ENCODE measurements at places on chromosomes 1 and 21.

GRCh38 chr1:96361961-96362360, 359.6 kb upstream of the PTBP2 start:
- no peak for DNase-seq

GRCh38 chr21:42088658-42089057, 17.5 kb downstream of the UMODL1 start:
- DNase-seq = no peak

- DNase-seq = no peak
Measured at GRCh38 chr1:233109096-233109495, 158.7 kb downstream of the NTPCR start.

DNA sequence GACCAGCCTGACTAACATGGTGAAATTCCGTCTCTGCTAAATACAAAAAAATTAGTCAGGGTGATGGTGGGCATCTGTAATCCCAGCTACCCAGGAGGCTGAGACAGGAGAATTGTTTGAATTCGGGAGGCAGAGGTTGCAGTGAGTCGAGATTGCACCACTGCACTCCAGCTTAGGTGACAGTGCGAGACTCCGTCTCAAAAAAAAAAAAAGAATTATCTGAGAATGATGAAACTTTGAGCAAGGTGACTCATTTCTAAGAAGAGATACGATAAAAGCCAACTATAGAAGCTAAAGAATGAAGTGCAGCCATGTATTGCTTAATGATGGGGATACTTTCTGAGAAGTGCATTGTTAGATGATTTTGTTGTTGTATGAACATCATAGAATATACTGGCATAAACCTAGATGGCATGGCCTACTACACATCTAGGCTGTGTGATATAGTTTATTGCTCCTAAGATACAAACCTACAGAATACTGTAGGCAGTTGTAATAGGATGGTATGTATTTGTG, 64.7 kb downstream of the SNRPE start:
- DNase-seq = no peak

DNA sequence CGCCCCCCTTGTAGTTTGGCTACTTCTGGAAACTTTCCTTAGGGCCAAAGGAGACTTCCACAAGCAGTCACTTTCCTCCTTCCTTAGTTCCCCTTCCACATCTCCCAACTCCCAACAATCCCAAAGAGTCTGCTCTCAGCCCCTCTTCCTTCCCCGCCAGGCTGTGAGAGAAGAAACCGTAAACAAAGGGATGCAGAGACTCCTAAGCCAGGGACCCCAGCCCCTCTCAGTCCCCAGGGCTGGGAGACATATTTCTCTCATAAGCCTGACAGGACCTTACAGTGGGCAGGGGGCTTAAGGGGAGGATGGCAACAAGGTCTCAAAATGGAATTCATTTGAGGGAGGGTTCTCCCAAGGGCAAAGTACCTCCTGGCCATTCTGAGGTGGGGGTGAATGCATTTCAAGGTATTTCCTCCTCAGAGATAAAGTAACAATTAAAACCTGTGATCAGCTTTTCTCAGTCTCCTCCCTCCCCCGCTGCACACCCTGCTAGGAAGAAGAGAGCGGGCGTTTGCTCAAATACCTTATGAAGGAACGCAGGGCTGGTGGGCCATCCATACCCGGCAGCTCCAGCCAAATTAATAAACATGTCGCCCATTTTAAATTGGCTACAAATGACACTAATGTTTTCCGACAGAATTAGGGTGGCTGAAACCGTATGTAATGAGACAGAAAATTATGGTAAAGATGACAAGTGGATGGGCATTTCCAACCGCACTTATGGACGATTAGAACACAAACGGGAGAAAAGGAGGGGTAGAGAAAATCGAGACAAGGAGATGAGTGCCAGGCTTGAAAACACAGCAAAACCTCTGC, 4.0 kb downstream of the BARHL2 start:
- no peak for DNase-seq

GRCh38 chr1:53957194-53957818, 11.2 kb downstream of the LRRC42 start:
- no peak for DNase-seq

- DNase-seq = no peak
Measured at GRCh38 chr1:240998441-240999015, 358.5 kb downstream of the RGS7 start.

GRCh38 chr1:248793592-248793991, 32.1 kb downstream of the SH3BP5L start:
- no peak for DNase-seq

DNA sequence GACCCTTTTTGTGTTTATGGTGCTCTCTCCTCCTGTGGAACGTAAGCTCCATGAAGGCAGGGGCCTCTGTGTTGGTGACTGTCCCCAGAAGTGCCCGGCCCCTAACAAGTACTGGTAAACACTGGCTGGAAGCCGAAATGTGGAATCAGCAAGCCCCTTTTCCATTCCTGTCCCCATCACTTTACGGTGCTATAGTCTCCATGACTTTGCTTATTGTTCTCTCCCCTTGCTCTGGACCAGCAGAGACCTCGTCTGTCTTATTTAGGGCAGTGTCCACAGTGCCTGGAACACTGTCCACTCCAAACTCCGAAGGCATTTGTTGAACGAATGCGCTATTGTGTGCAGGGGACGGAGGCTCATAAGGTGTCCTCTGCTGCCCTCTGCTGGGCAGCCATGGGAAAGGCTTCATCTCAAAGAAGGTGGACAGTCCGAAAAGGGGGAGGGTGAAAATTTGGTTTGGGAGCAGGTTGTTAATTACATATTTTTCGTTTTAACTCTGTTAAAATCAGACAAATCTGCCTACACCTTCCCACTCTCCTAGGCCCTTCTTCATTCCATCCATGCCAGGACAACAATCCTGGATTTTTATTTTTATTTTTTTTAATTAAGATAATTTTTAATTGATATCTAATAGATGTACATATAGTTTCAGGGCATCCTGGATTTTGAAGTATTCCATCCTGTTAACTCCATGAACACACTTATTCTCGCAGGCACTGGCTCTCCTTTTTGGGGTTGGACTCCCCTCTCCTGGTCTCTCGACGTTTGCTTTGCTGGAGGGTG, 115.6 kb downstream of the PGBD5 start:
- DNase-seq = peak; percentile 10

- no peak for DNase-seq
Measured at GRCh38 chr1:85611425-85611824, 30.9 kb downstream of the CCN1 start.

DNA sequence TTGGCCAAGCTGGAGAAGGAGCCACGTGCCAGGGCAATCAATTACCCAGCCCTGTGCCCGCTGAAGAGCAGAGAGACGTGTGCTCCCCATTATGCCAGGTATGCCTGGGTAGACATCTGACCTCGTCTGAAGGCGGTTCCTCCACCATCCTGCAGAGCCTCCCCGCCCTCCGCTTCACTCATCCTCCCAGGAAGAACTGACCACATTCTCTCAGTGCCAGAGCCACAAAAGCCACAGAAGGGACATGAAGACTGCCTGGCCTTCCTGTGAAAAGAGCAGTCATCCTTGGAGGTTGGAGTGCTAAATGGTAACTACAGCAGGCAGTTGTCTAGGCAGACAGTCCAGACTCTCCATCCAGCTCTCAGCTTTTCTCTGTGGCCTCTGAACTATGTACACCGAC, 12.0 kb downstream of the SYT2 start:
- no peak for DNase-seq

- no peak for DNase-seq
Measured at GRCh38 chr1:237249120-237249519, 207.1 kb downstream of the RYR2 start.

DNA sequence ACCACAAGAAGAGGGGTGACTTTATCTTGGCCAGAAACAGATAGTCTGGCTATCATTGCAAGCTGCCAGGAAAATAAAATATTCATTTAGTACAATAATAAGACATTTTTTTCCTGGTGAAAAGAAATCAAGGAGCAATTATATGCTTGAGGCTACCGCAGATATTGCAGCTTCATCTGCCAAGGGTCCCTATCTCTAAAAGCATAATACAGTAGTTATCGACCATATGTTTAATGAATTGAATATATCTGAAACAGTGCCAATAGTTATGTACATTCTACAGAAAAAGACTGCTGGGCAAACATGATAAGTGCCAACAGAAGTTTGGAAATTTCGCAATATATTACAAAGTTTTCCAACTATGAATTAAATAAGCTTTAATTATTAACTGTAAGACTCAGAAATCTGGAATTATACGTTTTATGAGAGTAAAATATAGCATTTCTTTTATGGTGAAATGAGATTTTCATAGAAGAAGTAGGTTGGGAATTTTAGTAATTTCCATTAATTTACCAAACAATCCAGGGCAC, 561.1 kb upstream of the ZP4 start:
- DNase-seq = no peak

- no peak for DNase-seq
Measured at GRCh38 chr1:43660355-43660754, 10.4 kb downstream of the KDM4A start.

DNA sequence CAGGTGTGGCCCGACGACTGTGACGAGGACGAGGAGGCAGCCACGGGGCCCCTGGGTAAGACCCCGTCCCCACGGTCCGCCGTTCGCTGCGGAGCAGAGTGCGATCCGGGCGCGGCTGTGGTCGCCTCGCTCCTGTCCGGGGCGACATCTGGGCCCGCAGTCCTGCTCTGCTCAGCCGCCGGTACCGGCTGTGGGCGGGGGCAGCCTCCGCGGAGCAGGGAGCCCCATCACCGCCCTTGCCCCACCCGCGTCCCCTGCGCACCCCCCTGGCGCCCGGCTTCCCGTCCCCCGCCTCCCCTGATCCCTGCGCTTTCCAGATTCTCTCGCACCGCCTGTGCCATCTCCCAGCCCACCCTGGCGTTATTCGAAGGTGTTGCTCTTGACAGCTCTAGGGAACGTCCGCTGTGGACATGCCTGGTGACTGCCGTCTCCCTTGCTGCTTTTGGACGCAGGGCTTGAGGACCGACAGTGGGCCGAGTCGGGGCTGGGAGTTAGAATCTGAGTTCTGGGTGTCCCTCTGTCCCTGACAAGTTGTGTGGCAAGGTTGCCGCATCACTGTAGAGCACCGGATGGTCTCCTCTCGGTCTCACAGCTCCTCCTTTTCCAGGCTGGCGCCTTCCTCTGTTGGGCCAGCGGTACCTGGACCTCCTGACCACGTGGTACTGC, 596 bp downstream of the TOR3A start:
- no peak for DNase-seq

DNA sequence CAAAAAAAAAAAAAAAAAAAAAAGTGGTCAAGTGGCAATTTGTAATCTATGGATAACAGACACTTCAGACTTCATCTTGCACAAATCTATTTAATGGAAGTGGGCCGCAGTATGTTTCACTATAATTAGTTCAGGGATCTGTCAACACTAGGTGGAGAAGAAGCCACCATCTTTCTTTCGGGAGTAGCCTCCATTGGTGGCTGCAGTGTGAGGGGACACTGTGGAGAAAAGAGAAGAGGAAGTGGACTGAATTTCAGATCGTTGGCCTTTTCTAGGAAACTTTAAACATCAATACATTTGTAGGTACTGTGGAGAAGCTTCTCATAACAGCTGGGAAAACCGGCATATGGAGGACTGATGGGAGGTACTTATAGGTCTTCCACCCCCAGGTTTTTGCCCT, 8.0 kb upstream of the ELAPOR1 start:
- DNase-seq = no peak

- DNase-seq = no peak
Measured at GRCh38 chr1:8460132-8460544, 142.2 kb downstream of the SLC45A1 start.

- DNase-seq = peak; percentile 63
Measured at GRCh38 chr1:53278298-53278725, 40.0 kb upstream of the MAGOH start.

- DNase-seq = no peak
Measured at GRCh38 chr1:28578696-28579218, 13.3 kb upstream of the RAB42 start.

DNA sequence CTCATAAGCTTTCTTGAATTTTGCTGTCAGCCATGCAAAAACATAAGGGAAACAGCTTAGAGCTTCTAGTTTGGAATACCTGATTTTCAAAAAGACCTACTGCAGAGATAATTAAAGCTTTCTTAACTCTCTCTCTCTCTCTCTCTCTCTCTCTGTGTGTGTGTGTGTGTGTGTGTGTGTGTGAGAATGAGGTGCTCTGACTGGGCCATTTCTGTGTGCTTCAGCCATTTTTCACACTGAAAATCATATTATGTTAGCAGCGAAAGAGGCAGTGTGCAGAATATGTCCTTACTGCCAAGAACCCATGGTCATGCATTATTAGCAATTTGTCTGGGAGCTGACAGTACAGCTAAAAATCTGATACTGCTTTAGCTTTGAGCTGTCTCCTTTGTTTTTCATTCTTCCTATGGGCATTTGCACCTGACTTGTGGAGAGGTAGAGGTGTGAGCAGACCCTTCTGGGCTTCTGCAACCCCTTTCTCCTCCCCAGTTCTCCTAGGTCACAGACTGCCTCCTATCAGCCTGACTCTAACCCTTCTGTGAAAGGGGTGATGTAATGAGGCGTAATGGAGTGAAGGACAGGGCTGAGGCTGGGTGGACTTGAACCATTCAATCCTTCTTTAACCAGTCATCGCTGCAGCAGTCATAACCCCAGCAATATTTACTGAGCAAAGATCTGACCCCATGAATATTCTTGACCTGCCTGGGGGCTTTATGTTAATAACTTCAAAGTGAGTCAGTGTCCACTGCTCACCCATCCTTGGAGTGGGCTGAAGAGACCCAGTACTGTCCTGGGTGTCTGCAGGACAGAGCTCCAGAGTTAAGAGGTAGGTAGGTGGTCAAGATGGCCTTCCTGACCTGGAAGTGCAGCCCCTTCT, 61.2 kb downstream of the SYT6 start:
- DNase-seq = no peak

GRCh38 chr1:46687921-46688509, 16.4 kb downstream of the TEX38 start:
- no peak for DNase-seq

DNA sequence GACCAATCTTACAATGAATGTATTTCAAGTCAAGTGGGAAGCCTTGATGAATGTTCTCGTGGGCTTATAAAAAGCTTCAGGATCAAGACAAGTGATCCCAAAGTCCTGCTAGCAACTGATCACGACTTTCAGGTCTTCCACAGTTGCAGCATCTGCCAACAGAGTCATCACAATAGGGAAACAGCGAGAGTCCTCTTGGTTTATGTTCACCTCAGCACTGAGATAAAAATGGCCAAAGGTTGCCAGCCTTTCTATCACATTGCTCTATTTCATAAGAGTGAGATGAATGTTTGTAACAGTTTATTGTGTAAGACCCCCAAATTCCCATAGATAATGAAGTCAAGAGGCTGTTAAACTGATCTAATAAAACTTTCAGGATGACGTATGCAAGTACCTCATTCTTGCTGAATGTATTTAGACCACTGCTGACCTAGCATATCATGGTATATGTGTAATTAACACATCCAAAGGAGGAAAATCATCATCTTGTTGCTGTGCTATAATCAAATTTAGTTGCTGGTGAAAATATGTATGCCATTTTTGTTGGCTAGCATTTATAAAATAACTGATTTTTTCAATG, 150.6 kb downstream of the TGFBR3 start:
- no peak for DNase-seq
